ENCODE measurements at places on chromosomes 5 and 9.

- H3K36me3 ChIP-seq: no peaks in the 10 kb centered on the region
- H3K4me1 ChIP-seq: no peaks in the 10 kb centered on the region
- no peak overlapping the region for H3K27ac ChIP-seq
- H3K4me3 ChIP-seq: no peak overlapping the region
Observed at GRCh38 chr5:92504346-92504745, 1076.7 kb downstream of the NR2F1-AS1 start.

GRCh38 chr9:77125665-77126064 is 51.7 kb upstream of the VPS13A start:
- no peak overlapping the region for H3K4me3 ChIP-seq
- DNase-seq: no peak
- no peaks in the 10 kb centered on the region for H3K27me3 ChIP-seq
- no peak overlapping the region for H3K27ac ChIP-seq

DNA sequence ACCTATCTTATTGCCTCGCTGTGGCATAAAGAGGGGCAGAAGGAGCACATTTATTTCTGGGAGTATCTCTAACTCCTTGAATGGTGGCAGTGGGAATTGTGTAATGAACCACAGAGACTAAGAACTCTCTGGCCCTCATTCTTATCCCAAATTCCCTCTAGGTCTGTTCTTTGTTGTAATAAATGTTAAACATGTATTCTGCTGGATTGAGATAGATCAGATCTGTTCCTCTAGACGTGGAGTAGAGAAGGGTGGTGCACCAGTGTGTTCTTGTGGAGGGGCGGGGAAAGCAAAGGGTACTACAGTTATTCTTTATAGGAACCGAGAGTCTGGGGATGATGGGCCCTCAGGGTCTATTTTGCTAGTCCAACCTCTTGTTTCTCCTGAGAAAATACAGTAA is 90.4 kb downstream of the UBE2R2 start:
- H3K4me3 ChIP-seq: no peak overlapping the region
- H3K4me1 ChIP-seq: no peaks in the 10 kb centered on the region
- peaks cover 4% of the 10 kb centered on the region for H3K36me3 ChIP-seq
- H3K27me3 ChIP-seq: no peaks in the 10 kb centered on the region
- no peak for DNase-seq

DNA sequence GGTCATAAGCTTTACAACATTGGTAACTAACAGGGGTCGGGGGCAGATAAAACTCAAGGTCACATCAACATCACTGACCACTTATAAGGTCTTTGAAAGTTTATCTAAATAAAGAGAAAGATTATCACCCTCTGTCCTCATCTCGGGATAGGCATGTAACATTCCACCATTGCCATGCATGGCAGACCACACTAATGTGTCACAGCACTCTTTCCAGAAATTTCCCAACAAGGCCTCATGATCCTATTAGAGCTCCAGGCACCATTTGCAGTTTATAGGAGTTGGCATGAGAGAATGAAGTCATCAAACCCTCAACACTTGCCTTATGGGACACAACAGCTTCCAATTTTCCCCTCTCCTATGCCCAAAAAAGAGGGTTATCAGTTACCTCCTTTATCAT is 31.9 kb upstream of the ZNF622 start:
- no peaks in the 10 kb centered on the region for H3K4me1 ChIP-seq
- H3K4me3 ChIP-seq: no peak overlapping the region
- no peaks in the 10 kb centered on the region for H3K27me3 ChIP-seq
- no peak for DNase-seq
- no peak overlapping the region for H3K27ac ChIP-seq

GRCh38 chr5:118561971-118562370 is 426.4 kb downstream of the DTWD2 start:
- H3K4me1 ChIP-seq: no peaks in the 10 kb centered on the region
- H3K27ac ChIP-seq: no peak overlapping the region
- H3K36me3 ChIP-seq: no peaks in the 10 kb centered on the region
- H3K27me3 ChIP-seq: no peaks in the 10 kb centered on the region
- no peak overlapping the region for H3K4me3 ChIP-seq

- peaks cover 5% of the 10 kb centered on the region for H3K4me1 ChIP-seq
- no peak overlapping the region for H3K27ac ChIP-seq
- no peak for DNase-seq
- no peaks in the 10 kb centered on the region for H3K36me3 ChIP-seq
Observed at GRCh38 chr5:54007827-54008777, 302.3 kb downstream of the ARL15 start.

DNA sequence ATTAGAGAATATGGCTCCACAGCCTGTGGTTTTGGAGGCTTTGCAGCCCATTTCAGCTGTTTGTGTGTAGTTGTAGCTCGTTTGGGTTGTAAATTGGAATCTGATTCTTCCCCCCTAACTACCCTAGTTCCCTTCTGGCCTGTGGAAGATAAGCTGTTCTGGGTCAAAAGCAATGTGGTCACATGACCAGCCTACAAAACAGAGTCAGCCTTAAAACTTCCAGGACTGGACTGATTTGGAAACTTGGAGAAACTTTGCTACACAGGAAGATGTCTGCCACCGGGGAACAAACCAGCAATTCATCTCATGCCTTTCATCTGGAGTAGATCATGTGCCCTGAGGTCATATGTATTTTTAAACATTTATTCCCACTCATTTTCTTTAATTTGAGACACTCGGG is 83.8 kb downstream of the DAPK1 start:
- no peaks in the 10 kb centered on the region for H3K36me3 ChIP-seq
- H3K27me3 ChIP-seq: no peaks in the 10 kb centered on the region
- no peak overlapping the region for H3K27ac ChIP-seq
- H3K4me1 ChIP-seq: peaks cover 43% of the 10 kb centered on the region
- no peak overlapping the region for H3K4me3 ChIP-seq

GRCh38 chr9:24881361-24881760 is 335.7 kb upstream of the IZUMO3 start:
- no peak overlapping the region for H3K27ac ChIP-seq
- DNase-seq: no peak
- no peaks in the 10 kb centered on the region for H3K36me3 ChIP-seq
- no peaks in the 10 kb centered on the region for H3K4me1 ChIP-seq
- no peak overlapping the region for H3K4me3 ChIP-seq
- H3K27me3 ChIP-seq: no peaks in the 10 kb centered on the region

- DNase-seq: no peak
- no peaks in the 10 kb centered on the region for H3K4me1 ChIP-seq
- no peak overlapping the region for H3K27ac ChIP-seq
- H3K27me3 ChIP-seq: no peaks in the 10 kb centered on the region
- H3K36me3 ChIP-seq: no peaks in the 10 kb centered on the region
Observed at GRCh38 chr9:86700629-86701028, 246.7 kb downstream of the GAS1 start.

DNA sequence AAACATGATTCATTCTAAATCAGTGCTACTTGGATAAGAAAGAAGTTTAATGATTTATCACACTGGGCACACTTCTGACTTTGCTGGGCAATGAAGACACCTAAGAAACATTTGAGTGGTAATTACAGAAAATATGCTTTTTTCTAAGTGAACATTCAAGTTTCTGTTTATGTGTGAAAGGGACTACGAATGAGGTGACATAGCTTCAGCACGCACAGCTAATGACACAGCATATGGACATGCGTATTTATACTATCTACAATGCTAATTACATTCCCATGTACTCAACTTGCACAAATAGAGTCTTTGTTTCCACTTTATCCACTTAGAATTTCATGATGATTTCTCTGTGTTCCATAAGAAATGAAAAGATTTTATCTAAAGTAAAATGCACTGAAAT is 40.6 kb downstream of the FREM1 start:
- peaks cover 4% of the 10 kb centered on the region for H3K4me1 ChIP-seq
- no peak for DNase-seq
- no peaks in the 10 kb centered on the region for H3K27me3 ChIP-seq

GRCh38 chr9:100011062-100011681 is 87.6 kb downstream of the ERP44 start:
- H3K4me1 ChIP-seq: no peaks in the 10 kb centered on the region
- no peak for DNase-seq
- H3K27me3 ChIP-seq: no peaks in the 10 kb centered on the region
- no peaks in the 10 kb centered on the region for H3K36me3 ChIP-seq

GRCh38 chr5:134840811-134841210 is 5.0 kb upstream of the C5orf24 start:
- no peak overlapping the region for H3K27ac ChIP-seq
- H3K27me3 ChIP-seq: no peaks in the 10 kb centered on the region
- H3K4me3 ChIP-seq: no peak overlapping the region
- H3K4me1 ChIP-seq: peaks cover 28% of the 10 kb centered on the region
- no peaks in the 10 kb centered on the region for H3K36me3 ChIP-seq

GRCh38 chr5:175895686-175896102 is 24.3 kb downstream of the CPLX2 start:
- no peak overlapping the region for H3K27ac ChIP-seq
- H3K36me3 ChIP-seq: no peaks in the 10 kb centered on the region
- no peaks in the 10 kb centered on the region for H3K27me3 ChIP-seq
- no peak overlapping the region for H3K4me3 ChIP-seq

GRCh38 chr9:95357316-95357715 is 39.8 kb upstream of the FANCC start:
- H3K4me1 ChIP-seq: no peaks in the 10 kb centered on the region
- no peaks in the 10 kb centered on the region for H3K27me3 ChIP-seq
- no peak overlapping the region for H3K4me3 ChIP-seq
- H3K27ac ChIP-seq: no peak overlapping the region

DNA sequence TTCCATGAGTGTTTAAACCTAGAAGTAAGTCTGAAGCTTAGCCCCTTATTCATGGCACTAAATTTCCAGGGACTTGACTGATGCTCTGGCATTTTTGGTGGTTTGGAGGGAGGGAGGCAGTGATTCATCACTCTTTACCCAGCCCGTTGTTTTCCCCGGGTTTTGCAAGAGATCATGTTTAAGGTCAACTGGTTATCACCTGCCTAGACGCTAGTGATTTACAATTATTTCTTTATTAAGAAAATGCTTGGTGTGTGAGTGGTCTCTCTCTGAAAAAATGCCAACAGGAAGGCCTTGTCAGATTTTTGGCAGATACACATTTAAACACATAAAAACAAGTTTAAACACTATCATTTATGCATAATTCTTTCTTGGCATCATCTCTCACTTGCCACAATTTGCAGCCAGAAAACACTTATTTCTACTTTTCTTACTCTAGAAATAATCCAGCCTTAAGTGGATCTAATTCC is 737.9 kb upstream of the ZNF608 start:
- peak; percentile 54 for DNase-seq
- H3K27me3 ChIP-seq: no peaks in the 10 kb centered on the region
- H3K4me3 ChIP-seq: no peak overlapping the region
- H3K4me1 ChIP-seq: peaks cover 28% of the 10 kb centered on the region
- peak overlapping the region; percentile 16 for H3K27ac ChIP-seq
- no peaks in the 10 kb centered on the region for H3K36me3 ChIP-seq

GRCh38 chr9:81145331-81145963 is 543.9 kb downstream of the TLE1 start:
- no peak overlapping the region for H3K4me3 ChIP-seq
- DNase-seq: no peak

GRCh38 chr9:109314011-109314531 is 6.8 kb downstream of the EPB41L4B start:
- DNase-seq: no peak
- H3K36me3 ChIP-seq: no peaks in the 10 kb centered on the region
- H3K27me3 ChIP-seq: no peaks in the 10 kb centered on the region
- no peak overlapping the region for H3K4me3 ChIP-seq
- H3K27ac ChIP-seq: no peak overlapping the region

GRCh38 chr5:146307796-146308195 is 30.8 kb upstream of the POU4F3 start:
- H3K27me3 ChIP-seq: no peaks in the 10 kb centered on the region
- no peaks in the 10 kb centered on the region for H3K36me3 ChIP-seq
- H3K4me3 ChIP-seq: no peak overlapping the region
- no peaks in the 10 kb centered on the region for H3K4me1 ChIP-seq

DNA sequence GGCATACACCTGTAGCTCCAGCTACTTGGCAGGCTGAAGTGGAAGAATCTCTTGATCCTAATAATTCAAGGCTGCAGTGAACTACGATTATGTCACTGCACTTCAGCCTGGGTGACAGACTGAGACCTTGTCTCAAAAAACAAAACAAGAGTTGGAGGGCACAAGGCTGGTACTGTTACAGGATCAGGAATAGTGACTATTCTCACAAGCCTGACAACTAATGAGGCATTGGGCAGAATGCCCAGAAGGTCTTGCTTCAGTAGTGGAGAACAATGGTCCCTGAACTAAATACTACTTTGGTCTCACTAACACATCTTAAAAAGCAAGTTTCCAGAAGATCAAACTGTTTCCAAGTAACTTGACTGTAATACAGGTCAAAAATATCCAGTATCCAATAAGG is 182.9 kb upstream of the RFX3 start:
- H3K27ac ChIP-seq: no peak overlapping the region
- H3K4me1 ChIP-seq: no peaks in the 10 kb centered on the region
- H3K36me3 ChIP-seq: no peaks in the 10 kb centered on the region
- no peak for DNase-seq

GRCh38 chr5:71877511-71877910 is 158.4 kb downstream of the CARTPT start:
- H3K4me1 ChIP-seq: no peaks in the 10 kb centered on the region
- no peak for DNase-seq
- H3K4me3 ChIP-seq: no peak overlapping the region
- no peaks in the 10 kb centered on the region for H3K36me3 ChIP-seq
- H3K27ac ChIP-seq: no peak overlapping the region

DNA sequence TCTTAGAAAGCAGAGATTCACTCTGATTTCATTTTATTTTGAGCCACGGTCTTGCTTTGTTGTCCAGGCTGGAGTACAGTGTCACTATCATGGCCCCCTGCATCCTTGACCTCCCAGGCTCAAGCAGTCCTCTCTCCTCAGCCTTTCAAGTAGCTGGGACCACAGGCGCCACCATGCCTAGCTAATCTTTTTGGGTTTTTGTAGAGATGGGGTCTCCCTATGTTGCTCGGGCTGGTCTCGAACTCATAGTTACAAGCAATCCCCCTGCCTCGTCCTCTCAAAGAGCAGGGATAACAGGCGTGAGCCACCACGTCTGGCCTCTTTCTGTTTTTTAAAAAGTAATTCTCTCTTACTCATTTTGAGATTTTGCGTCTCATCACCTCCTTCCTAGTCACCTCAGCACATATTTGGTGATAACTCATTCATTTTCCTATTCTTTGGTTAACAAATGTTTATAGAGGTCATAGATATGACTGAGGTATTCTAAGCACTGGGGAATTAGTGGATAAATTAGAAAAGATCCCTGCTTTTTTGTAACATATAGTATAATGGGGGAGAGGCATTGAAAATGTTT is 10.8 kb upstream of the DCP2 start:
- no peaks in the 10 kb centered on the region for H3K36me3 ChIP-seq
- no peaks in the 10 kb centered on the region for H3K27me3 ChIP-seq
- DNase-seq: no peak
- no peak overlapping the region for H3K4me3 ChIP-seq

DNA sequence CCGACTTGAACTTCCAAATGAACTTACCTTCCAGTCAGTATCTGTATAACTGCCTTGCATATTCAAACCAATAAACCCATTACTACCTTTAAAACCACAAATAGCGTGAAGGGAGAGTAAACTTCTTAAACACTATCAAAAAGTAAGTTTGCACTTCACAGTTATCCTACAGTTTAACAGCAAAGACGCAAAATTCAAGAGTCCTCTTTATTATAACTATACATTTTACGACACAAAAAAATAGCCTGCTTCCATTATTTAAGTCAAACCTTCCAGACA is 1.8 kb downstream of the PTBP3 start:
- peaks cover 42% of the 10 kb centered on the region for H3K4me1 ChIP-seq
- DNase-seq: no peak
- H3K27ac ChIP-seq: no peak overlapping the region
- H3K27me3 ChIP-seq: no peaks in the 10 kb centered on the region
- H3K36me3 ChIP-seq: no peaks in the 10 kb centered on the region
- no peak overlapping the region for H3K4me3 ChIP-seq

- no peak overlapping the region for H3K4me3 ChIP-seq
- H3K4me1 ChIP-seq: peaks cover 30% of the 10 kb centered on the region
- no peak overlapping the region for H3K27ac ChIP-seq
- H3K36me3 ChIP-seq: no peaks in the 10 kb centered on the region
Observed at GRCh38 chr9:93952784-93953495, 2.2 kb downstream of the BARX1 start.
